GM18507 (cell line): ENCODE measurements at places on chromosomes 12 and 14.

DNA sequence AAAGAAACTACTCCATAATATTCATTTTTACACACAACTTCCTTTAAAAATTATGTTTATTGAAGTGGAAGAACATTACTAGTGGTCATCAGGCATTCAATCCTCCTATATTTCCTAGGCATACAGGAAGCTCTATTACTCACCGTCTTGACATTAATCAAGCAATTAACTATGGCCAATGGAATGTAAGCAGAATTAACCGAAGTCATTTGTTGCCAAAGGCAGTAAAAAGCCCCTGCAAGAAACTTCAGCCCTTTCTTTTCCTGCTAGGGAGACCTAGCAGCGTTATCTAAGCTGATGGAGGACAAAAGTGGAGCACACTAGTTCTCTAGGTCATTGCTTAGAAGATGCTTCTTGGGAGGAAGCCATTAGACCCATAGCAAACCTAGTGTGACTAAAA, 399.6 kb downstream of the KCNH5 start:
- no peak for DNase-seq

DNA sequence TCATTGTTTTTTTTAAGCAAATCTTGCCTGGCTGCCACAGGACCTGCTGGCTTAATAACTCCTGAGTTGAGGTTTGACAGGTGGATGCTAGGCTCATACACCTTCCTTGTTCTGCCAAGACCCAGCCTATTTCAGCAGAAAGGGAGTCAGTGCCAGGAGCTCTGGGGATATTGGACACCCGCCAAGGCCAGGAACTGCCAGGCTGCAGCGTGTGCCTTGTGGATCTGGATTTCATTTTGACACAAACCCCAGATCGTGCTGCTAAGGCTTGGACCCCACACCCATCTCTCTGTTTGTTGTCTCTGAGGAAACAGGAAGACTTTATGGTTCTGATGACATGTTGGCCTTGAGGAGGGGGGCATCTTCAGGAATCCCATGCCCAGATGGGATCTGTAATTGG, 44.4 kb upstream of the PRIMA1 start:
- no peak for DNase-seq

- DNase-seq, result no peak
Measured at GRCh38 chr12:106171117-106171750, 32.5 kb upstream of the NUAK1 start.

DNA sequence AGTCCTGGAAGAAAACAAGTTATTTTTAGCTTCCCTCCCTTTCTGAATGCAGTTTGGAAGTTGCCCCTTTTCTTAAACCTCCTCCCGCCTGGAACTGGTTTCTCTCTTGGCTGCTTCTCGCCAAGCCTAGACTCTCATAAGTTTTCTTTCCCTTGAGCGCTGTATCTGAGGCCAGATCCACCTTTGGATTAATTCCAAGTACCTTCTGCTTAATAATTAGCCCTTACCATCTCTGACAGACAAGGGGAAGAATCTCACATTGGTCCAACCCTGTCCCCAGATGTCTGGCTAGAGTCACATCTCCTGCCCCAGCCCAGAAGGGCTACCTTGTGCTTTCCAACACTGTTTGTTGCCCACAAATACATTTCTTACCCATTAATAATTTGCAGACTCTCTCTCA, 161.8 kb upstream of the RGS6 start:
- no peak for DNase-seq

GRCh38 chr12:77035226-77035625, 30.1 kb downstream of the E2F7 start:
- DNase-seq, result no peak

GRCh38 chr12:70070494-70071007, 172.7 kb upstream of the CNOT2 start:
- DNase-seq, result no peak

DNA sequence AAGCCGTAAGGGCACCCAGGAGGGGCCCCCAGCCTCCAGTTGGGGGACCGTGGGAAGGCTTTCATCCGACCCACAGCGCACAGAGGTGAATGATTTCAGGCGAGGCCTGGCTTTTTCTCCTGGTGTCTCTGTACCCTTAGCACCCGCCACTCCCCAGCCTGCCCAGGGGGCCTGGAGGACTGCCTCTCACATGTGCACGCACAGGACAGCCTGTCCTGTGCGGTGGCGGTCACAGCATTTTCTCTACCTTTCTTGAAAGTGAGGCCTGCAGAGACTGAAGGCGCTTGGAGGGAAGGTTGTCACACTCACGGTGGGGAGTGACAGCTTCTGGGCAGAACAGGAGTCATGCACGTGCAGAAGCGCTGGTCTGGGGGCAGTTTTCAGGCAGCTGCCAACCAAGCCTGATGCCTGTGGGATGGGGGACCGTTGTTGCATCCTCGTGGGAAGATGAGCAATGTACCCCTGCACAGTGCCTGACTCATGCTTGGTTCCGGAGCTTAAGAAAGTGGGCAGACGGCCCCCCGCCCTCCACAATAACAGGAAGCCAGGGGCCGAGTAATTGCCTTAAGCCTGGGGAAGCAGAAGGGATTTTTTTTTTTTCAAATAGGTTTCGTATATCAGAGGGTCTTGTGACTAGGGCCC, 148.1 kb downstream of the TSPAN9 start:
- no peak for DNase-seq

DNA sequence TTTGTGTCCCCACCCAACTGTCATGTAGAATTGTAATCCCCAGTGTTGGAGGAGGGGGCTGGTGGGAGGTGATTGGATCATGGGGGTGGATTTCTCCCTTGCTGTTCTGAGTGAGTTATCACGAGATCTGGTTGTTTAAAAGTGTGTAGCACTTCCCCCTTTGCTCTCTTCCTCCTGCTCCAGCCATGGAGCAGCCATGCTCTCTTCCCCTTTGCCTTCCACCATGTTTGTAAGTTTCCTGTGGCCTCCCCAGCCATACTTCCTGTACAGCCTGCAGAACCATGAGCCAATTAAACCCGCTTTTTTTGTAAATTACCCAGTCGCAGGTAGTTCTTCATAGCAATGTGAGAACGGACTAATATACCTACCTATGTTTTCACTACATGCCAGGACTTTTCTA, 2.6 kb upstream of the POC1B start:
- DNase-seq, result no peak

- DNase-seq, result no peak
Measured at GRCh38 chr14:71169861-71170260, 262.6 kb downstream of the PCNX1 start.

- DNase-seq, result no peak
Measured at GRCh38 chr14:103128631-103129300, 5.5 kb downstream of the TNFAIP2 start.
